ENCODE measurements at places on chromosomes 3 and 15. TPM values are rescaled to one million over a fixed set of nuclear protein-coding genes. Genes with fewer than 3 reads are reported as not detected.

The PCYT1A gene
- total RNA-seq: 30.2 TPM

The GADL1 gene
- 0.12 TPM for total RNA-seq

The GABRG3 gene
- total RNA-seq: 5.2 TPM

The TEX264 gene
- total RNA-seq: 20.8 TPM

DNA sequence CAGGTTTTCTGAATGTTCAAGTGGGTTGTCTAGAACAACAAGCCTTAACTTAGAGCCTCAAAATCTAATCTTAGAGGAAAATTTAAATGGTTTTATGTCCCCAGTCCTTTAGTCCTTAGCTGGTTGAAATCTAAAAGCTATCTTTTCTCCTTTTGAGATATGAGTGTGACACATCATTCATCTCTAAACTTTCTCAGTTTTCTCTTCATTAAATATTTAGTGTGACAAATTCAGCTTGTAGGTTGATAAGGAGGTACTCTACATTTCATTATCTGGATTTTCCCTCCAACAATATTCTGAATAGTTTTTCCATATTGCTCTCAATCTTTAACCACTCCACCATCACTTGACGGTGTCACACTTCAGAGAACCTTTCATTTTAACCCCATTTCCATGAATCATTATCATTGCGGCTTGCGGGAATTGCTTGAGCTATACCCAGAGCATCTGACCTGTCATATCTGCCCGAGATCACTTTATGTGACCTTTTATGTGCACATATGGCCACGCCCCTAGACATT is 16.1 kb upstream of the ATP8B4 start:
- DNase-seq: no peak

DNA sequence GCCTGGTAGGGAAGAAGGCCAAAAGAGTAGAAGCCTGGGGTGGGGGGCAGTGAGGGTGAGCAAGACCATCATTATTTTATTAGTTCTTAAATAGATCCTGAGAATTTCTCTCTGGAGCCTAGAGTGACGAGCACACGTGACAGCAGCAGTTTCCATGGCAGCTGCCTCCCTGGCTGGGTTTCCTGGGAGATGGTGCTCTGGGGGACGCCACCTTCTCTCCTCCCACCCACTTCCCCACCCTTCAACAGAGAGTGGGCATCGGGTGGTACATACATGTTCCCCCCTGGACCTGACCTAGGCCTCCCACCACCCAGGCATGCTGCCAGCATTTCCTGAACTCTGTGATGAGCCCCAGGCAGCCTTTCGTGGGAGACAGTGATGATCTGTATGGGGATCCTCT is 12.9 kb downstream of the CELF6 start:
- DNase-seq: no peak

DNA sequence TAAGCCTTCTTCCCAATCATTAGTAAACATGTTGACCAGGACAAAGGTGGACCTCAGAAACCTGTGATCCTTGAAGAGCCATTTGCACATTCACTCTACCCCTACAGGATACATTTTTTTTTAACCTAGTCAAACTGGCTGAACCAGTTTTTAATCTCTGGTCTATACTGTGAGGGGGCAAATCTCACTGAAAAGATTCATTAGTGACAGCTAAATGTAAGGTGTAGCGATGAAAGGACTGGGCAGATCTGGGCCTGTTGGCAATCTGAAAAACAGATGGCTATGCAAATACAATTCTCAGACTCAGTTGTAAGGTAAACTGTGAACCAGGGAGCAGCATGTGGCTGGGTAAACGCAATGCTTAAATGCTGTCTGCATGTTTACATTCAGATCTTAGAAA is 75.6 kb upstream of the SNTN start:
- DNase-seq: no peak

The SYNM gene
- 3.5 TPM for total RNA-seq

DNA sequence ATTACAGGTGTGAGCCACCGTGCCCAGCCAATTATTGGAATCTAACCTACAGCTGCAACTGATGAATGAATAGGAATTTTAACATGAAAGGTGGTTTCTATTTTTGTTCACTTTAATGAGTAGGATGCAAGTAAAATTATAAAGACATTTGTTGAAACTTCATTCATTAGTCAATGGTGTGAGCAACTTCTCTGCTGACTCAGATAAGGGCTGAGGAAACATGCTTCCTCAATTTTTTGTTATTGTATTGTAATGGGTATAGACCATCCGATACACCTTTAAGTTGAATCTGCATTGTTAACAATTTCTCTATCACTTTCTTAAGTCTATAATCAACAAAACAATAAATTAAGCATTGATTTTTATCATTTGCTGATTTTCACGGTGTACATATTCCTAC is 127.8 kb downstream of the STAG1 start:
- DNase-seq: no peak

DNA sequence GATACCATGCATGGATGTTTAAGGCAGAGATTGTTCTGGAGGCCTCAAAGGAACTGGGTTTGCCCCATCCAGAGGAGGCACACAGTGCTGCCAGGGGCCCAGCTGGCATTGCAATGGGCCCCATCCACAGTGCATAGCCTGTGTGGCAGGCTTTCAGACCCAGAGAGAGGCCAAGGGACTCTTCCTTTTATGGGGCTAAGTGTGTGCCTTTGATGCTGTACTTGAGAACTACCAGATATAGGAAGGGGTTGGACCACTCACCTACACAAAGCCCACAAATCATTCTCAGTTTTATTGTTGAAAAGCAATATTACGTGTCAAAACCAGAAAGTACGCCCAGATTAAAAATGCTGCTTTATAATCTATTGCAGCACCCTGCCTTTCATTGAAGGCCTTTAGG is 134.9 kb downstream of the EPHB1 start:
- DNase-seq: no peak

DNA sequence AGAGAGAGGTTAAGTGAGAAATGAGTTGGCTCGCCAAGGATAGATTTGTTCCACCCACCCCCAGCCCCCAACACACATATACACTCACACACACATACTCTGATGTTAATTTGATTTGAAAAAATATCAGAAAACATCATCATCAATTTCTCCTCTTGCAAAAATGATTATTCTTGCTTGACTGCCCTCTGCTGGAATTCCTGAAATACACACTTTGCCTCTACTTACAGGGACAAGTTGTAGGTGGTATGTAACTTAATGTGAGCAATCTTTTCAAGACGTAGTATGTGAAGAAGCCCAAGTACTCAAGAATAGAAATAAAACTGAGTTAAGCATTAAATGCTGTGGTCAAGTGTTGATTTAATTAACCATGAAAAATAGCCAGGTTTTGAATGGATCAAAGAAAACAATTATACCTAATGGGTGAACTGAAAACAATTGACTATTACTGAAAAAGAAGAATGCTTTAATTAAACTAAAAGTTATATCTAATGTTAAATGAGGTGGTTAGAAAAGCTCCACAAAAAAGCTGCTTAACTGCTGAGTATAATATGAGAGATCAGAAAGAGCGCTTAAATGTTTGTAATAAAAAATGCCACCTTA is 46.6 kb upstream of the MDFIC2 start:
- DNase-seq: peak; percentile 16

GRCh38 chr15:55915221-55915620 is 78.2 kb downstream of the NEDD4 start:
- DNase-seq: no peak

- peak; percentile 54 for DNase-seq
Observed at GRCh38 chr3:70064194-70064779, 64.8 kb downstream of the SAMMSON start.
